Cerebellum (tissue), 4 donors: ENCODE measurements at places on chromosomes 12 and 14.

DNA sequence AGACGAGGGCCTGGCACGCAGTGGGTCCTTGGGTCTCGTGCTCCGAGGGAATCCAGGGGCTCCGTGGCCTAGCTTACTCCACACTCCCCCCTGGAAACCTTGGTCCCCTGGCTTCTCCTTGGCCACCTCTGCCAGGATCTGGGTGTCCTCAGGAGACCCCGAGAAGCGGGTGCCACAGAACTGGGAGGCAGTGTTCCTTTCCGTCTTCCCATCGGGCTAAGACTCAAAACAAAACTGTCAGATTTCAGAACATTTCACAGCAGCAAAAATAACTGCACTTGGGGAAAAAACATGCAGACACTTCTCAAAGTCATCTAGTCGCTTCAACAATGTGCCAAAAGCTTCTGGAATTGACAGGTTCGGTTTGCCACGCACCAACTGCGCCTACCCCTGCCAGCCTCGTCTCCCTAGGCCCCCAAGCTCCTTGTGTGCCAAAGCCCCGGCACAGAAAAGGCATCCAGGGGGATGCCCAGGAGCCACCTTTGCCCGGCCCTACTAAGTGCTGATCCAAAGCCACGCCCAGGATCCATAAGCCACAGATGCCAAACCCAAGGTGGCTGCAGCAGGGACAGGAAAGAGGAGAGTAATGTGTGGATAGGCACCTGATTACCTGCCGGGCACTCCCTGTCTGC lies 58.4 kb upstream of the DIO3 start:
- DNase-seq, result no peak

GRCh38 chr12:128191380-128191779 lies 75.6 kb upstream of the TMEM132C start:
- no peak for DNase-seq

- no peak for DNase-seq
Observed at GRCh38 chr12:88431246-88431645, 149.0 kb downstream of the KITLG start.

DNA sequence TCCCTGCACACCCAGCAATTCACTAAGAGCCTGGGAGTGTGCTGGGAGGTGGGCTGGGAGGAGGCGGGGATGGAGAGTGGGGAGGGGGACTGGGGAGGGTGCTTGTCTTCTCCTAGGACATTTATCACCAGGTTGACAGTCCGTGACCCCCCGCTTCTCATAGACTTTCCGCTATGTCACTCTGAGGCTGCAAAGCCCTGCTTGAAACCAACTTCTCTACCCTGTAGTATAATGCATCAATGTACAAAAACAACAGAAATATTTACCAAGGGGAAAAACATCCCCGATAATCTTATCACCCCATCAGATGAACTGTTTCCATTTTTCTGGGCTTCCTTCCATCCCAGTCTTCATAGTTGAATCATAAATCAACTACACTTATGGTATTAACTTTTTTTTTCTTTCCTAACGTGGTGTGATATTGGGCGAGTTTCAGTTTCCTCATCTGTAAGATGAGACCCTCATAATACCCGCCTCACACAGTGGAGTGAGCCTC lies 28.6 kb upstream of the BATF start:
- DNase-seq, result no peak

GRCh38 chr12:84726780-84727179 lies 185.8 kb downstream of the SLC6A15 start:
- no peak for DNase-seq

GRCh38 chr14:102235275-102235897 lies 69.6 kb downstream of the MOK start:
- DNase-seq, result peak; percentile 60

- DNase-seq, result no peak
Observed at GRCh38 chr14:42110167-42110566, 503.5 kb downstream of the LRFN5 start.

DNA sequence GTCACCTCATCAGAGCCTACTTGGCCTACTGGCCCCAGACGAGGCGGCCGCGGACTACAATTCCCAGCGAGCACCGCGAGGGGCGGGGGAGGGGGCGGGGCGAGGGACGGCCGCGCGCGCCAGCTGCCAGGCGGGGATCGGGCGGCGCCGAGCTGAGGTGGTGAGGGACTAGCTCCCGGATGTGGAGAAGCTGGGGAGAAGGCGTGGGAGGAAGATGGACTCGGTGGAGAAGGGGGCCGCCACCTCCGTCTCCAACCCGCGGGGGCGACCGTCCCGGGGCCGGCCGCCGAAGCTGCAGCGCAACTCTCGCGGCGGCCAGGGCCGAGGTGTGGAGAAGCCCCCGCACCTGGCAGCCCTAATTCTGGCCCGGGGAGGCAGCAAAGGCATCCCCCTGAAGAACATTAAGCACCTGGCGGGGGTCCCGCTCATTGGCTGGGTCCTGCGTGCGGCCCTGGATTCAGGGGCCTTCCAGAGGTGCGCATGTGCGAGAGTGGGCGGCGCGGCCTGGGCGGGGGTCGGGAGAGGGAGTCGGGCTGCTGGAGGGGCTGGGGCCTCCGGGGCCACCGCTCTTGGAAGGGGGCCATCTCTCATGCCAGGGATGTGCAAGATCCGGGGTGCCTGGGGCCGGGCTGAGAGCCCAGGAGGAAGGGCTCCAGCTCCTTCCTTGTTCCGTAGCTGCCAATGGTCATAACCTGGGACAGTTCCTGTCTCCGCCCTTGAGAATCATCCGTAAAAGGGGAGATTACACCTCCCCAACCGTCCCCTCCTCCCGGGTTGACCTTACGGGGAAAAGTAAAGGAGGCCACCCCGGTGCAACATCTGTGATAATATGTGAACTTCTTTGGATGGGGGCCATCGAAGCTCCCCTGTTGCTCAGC lies at the start of gene CMAS:
Gene CMAS, plus strand, starts transcription at position 129 of the 878 bp plus-strand sequence. Its CDS starts 86 bp downstream, at position 215.
- DNase-seq, result peak; percentile 88
